Right renal pelvis (tissue), 4 donors: ENCODE measurements at places on chromosomes 12 and 14. TPM values are rescaled to one million over a fixed set of nuclear protein-coding genes. Genes with fewer than 3 reads are reported as not detected.

The DEGS2 gene
- polyA plus RNA-seq: 9.6 TPM

The MTERF2 gene
- polyA plus RNA-seq: 38.8 TPM

The RNASE1 gene
- 164 TPM for polyA plus RNA-seq

The APOF gene
- polyA plus RNA-seq: 0.06 TPM

The LMNTD1 gene
- 0.12 TPM for polyA plus RNA-seq

The CPSF2 gene
- polyA plus RNA-seq: 54.1 TPM

The OTUB2 gene
- polyA plus RNA-seq: 4.9 TPM

The ABHD12B gene
- 0.74 TPM for polyA plus RNA-seq

The FOXG1 gene
- polyA plus RNA-seq: 0.06 TPM

The NR4A1 gene
- polyA plus RNA-seq: 46.0 TPM

The AICDA gene
- 0.54 TPM for polyA plus RNA-seq

The GPX2 gene
- polyA plus RNA-seq: 0.68 TPM

The ADAM21 gene
- 0.43 TPM for polyA plus RNA-seq

The COX8C gene
- polyA plus RNA-seq: 0.66 TPM

The LLPH gene
- 39.5 TPM for polyA plus RNA-seq

The KRT74 gene
- not detected for polyA plus RNA-seq

The GMFB gene
- 102 TPM for polyA plus RNA-seq

GRCh38 chr12:727321-727720, 25.1 kb upstream of the WNK1 start:
- no peak for DNase-seq

- no peak for DNase-seq
These were observed 103.5 kb downstream of the WSCD2 start for GRCh38 chr12:108232565-108232964.

GRCh38 chr14:64705381-64706118, 1.3 kb downstream of the PLEKHG3 start:
- DNase-seq: no peak

DNA sequence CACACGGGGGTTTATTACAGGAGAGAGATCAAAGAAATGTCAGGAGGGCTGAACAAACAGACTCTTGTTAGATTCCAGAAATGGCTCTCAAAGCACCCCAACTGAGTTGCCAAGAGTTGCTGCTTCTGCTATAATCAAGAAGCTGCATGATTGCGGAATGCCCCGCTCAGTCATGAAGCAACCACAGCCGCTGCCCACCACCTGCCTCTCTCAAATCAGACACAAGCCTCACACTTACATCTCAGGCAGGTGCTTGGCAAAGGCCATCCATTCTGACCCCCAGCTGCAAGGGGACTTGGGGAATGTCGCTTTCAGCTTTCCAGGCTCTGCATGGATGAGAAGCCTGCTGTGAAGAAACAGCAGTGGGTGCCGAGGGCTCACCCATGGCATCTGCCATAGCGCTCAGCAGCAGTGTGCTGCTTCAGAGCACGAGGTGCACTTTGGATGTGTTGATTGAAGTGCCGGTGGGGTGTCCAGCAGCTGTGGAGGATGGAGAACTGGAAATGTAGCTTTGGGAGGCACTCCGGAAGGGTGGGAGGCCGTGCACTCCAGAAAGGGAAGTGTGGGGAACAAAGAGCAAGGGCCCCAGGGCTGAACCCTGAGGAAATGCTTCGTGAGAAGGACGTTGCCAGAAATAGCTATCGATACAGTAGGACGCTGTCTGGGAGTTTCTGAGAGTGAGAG, 37.7 kb downstream of the LRRC74A start:
- no peak for DNase-seq

DNA sequence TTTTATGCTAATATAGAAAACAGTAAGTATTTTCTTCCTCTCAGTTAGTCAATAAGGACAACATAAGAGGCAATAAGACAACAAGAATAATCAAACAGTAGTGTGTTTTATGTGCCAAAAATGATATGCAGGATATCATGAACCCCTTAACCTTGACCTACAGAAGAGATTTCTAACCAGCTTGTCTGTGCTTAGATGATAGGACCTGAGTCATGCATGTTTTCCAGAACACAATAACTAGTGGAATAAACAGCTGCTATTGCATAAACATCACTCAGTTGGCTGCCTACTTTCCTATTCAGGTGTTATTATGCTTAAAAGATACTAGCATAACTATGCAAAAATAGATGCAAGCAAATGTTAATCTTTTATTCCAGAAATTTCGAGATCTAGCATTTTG, 282.5 kb downstream of the PRKD1 start:
- no peak for DNase-seq

DNA sequence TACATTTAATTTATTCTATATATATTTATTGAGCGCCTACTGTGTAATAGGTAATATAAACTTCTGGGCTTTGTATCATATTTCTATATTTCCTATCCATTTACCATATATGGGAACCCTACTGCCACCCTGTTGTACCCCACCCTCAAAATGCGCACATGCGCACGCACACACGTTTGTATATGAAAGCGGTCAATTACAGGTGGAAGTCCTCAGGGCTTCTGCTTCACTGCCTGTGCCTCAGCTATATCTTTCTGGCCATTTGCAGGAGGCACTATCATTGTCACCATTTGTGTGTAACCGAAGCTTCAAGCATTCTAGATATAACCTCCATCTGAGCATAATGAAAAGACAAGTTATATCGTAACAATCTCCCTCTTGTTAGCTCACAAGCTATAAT, 31.3 kb upstream of the KCNMB4 start:
- DNase-seq: no peak

DNA sequence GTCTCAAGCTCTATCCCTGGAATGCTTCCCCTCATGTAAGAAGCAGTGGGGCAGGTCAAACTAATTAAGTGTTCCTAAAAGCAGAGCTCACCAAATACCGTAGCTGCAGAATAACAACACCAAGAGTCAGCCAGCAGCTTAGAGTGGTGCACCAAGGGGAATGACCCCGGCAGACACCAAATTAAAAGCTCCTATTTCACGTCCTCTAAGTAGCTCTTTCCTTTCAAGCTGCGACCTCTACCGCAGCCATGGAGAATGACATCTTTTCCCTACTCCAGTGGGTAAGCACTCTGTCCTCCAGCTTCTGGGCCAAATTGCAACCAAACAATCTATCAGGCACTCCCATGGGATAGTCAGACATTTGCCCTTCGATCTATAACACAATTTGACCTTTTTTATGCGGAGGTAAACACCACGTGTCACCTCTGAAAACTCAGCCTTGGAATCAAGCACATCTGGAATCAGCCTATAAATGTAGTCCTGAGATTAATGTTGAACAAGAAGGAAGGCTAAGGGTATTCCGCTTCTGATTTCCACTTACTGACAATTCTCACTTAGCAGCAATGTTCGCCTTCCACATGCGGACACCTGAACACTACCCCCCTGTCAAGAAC, 67.6 kb upstream of the CDKN3 start:
- peak; percentile 69 for DNase-seq

GRCh38 chr14:60327447-60328331, 78.7 kb downstream of the PPM1A start:
- DNase-seq: peak; percentile 33

- DNase-seq: no peak
These were observed 50.5 kb downstream of the SINHCAF start for GRCh38 chr12:31275491-31275890.

GRCh38 chr12:93136253-93137055, 207.4 kb upstream of the EEA1 start:
- no peak for DNase-seq

GRCh38 chr12:15212930-15213329, 8.3 kb downstream of the RERG start:
- DNase-seq: no peak

- no peak for DNase-seq
These were observed 17.3 kb downstream of the KCNA5 start for GRCh38 chr12:5060958-5061357.

DNA sequence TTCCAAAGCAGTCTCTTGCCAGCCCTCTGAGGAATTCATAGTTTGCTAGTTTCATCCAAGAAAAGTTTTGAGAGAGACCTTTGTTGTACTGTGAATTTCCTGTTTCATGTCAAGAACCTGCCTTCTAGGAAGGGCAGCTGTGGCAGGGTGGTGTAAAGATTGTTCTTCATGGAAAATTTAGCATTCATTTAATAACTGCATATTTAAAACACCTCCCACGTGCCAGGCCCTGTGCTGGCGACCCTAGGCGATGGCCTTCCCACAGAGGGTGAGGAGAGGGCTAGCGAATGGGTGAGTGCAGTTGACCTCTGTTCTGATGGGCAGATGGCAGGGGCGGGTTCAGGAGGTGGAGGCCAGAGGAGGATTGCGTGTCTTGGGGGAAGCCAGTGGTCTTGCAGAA, 43.2 kb downstream of the MLXIP start:
- DNase-seq: no peak

DNA sequence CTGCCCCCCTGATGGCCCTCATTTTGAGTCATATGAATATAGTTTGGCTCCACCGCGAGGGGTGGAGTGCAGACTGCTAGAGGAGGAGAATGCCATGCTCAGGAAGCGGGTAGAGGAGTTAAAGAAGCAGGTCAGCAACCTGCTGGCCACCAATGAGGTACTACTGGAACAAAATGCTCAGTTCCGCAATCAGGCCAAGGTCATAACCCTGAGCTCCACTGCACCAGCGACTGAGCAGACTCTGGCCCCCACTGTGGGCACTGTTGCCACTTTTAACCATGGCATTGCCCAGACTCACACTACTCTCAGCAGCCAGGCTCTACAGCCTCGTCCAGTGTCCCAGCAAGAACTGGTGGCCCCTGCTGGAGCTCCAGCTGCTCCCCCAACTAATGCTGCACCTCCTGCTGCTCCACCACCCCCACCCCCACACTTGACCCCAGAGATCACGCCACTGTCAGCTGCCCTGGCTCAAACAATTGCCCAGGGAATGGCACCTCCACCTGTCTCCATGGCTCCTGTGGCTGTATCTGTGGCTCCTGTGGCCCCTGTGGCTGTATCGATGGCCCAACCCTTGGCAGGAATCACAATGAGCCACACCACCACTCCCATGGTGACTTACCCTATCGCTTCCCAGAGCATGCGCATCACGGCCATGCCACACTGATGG, 3.3 kb downstream of the ZC3H10 start:
- DNase-seq: no peak

DNA sequence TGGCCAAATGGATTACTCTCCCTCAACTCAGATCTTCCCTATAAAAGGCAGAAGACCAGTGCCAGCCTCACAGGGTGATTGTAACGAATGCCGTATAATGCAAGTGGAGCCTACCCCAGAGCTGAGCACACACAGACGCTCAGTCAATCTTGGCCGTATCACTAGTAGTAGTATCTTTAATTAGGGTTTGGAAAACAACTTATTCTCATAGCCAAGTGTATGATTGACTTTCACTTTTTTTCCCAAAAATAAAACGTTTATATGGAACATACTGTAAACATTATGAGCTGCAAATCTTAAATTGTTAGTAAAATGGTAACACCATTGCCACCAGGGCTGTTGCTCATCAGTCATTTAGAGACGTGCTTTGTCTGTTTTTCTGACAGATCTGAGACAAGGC, 30.4 kb downstream of the PLEKHG7 start:
- DNase-seq: no peak

- no peak for DNase-seq
These were observed 774 bp upstream of the SLC2A13 start for GRCh38 chr12:40106655-40107054.

GRCh38 chr12:14981049-14981448, 8.2 kb downstream of the PDE6H start:
- no peak for DNase-seq

DNA sequence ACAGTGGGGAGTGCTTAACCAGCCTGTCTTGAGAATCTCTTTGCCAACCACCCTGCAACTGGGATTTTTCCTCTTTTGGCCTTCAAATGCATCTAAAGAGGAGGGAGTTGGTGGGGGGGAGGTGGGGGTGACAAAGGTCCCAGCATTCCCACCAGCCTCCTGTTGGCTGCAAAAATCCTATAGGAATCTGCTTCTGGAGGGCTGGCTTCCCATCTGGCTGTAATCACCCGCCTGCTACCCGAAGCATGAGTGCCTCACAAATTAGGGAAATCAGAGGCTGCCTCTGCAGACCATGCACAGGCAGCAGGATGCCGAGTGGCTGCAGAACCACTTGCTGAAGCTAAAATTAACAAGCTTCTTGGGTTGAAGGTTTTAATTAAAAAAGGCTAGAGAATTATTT, 73.9 kb upstream of the WSCD2 start:
- no peak for DNase-seq

DNA sequence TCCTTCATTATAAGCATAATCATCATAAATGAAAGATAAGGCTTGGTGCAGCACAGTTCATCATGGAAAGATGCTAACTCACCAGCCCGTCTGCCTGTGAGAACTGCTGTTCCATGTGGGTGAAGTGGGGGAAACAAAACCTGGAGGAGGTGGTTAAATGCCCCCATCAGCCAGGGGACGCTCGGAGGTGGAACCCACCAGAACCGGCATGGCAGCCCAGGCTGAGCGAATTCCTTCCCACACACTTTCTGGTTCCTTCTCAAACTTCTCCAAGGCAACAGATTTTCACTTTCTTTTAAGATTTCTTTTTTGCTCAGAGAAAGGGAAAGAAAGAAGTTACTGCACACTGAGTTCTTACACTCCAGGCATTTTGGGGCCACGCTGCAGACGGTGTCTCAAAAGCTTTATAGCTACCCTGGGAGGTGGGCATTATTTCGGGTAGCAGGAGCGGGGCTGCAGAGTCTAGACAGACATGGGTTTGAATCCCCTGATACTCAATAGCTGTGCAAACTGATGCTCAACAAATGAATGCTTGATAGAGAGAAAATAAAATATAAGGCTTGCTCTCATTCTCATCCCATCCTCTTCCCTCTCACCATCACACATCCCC, 190.7 kb downstream of the BCL11B start:
- no peak for DNase-seq

GRCh38 chr12:90510948-90511347, 444.0 kb downstream of the CCER1 start:
- no peak for DNase-seq

- no peak for DNase-seq
These were observed 111.3 kb downstream of the KIF26A start for GRCh38 chr14:104249706-104250105.

- no peak for DNase-seq
These were observed 113.1 kb upstream of the CCND2 start for GRCh38 chr12:4160314-4161040.

DNA sequence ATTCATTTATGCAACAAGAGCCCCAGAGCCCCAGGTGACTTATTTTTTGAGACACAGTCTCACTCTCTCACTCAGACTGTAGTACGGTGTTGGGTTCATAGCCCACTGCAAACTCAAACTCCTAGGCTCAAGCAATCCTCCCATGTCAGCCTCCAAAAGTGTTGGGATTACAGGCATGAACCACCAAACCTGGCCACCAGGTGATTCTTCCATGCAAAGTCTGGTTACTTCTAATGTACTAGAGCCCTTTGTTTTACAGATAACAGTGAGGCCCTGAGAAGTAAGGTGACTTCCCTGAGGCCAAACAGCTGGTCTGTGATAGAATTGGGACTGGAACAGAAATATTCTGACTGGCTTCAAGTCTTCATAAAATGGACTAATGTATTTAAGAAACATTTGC, 10.0 kb upstream of the KCNK10 start:
- no peak for DNase-seq

- DNase-seq: no peak
These were observed 162.5 kb upstream of the NOS1 start for GRCh38 chr12:117523971-117524370.

GRCh38 chr12:57521525-57522010, 1.1 kb upstream of the MBD6 start:
- peak; percentile 51 for DNase-seq

GRCh38 chr14:41872931-41873685, 266.4 kb downstream of the LRFN5 start:
- DNase-seq: no peak

- DNase-seq: no peak
These were observed 3.1 kb downstream of the DIP2B start for GRCh38 chr12:50507930-50508329.

GRCh38 chr12:51529651-51529970, 61.4 kb upstream of the SCN8A start:
- DNase-seq: no peak

GRCh38 chr14:100851946-100852620, 26.2 kb downstream of the MEG3 start:
- DNase-seq: no peak
